ENCODE measurements at places on chromosomes 5 and 9.

DNA sequence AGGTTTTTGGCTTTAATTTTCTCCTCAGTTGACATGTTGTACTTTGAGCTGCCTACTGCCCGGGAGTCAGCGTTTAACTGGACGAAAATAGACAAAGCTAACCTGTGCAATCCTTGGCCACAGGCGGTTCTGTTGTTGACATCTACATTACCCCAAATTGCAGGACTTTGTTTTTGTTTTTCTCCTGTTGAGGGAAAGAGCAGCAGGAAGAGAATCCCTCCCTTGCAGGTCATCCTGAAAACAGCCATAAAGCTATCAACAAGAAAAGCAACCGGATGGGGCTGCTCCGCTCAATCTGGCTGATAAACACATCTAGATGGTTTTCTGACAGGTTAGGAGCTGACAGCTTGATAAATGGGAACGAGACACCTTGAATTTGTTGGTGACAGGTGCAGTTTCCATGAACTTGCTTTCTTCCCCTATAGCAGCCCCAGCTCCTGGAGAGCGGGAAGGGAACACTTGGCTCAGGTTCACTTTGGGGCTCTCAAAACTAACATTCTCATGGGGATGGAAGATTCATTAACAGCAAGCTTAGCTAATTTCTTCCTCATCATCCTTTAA is 331.5 kb downstream of the SLIT3 start:
- no peak for DNase-seq

- no peak for DNase-seq
These were observed 412.7 kb downstream of the CDH10 start for GRCh38 chr5:24232041-24232440.

DNA sequence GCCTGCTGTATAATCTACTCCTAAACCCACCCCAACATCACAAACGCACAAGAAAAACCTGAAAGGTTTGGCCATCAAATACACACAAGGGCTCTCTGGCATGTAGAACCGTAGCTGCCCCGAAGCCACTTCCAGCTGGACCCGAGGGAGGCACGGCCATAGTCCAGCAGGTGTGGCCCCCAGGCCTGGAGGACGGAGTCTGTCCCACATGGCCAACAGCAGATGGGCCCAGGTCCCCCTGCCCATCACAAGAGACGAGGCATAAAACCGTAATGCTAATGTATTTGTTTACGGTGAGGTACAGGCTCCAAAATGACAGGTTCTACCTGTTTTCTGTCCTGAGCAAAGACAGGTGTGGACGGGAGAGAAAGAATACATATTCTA is 234.2 kb downstream of the SYK start:
- DNase-seq = no peak

- no peak for DNase-seq
These were observed 79.0 kb downstream of the C5orf15 start for GRCh38 chr5:133889271-133889905.

- peak; percentile 40 for DNase-seq
These were observed 3.4 kb downstream of the CCNI2 start for GRCh38 chr5:132750471-132751230.

GRCh38 chr5:39100851-39101396 is 26.7 kb upstream of the RICTOR start:
- no peak for DNase-seq

GRCh38 chr9:84152204-84152603 is 171.6 kb downstream of the RMI1 start:
- no peak for DNase-seq

DNA sequence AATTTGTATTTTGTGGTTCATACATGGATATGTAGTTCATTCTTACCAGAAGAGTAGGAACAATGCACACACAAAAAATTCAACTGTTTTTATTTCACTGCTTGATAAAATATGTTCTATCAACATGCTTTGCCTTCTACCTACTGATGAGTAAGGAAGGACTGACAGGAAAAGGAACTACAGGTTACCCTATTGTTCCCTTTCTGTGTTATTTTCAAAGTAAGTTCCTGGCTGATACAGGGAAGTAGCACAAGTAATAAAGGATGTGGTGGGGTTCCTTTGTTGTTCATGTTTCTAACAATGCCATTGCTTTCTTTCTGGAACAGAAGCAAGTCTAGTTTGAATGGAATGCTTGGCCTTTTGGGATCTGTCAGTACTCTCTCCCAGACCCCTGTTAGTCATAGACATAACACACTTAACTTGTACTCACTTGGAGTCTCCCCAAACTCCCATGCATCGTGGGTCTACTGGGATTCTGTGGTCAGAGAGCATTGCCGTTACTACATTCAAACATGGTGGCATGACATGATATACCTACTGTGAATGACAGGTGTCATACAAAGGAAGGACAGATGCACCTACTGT is 20.2 kb upstream of the ALDOB start:
- DNase-seq = no peak

DNA sequence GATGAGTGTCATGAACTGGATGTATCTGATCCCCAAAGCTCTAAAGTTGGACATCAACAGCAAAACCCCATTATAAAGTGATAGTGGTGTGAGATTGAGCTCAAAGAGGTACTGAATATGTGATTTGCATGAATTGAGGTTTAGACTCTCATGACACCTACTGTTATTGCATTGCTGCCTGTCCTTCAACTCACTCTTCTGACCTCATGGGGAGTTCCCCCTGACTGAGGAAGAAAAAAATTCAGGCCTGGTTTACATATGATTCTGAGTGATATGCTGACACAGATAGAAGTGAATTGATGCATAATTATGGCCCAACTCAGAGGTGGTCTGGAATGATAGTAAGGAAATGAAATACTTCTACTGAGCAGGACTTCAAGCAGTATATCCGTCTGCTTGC is 76.2 kb upstream of the CHD1 start:
- DNase-seq = no peak

DNA sequence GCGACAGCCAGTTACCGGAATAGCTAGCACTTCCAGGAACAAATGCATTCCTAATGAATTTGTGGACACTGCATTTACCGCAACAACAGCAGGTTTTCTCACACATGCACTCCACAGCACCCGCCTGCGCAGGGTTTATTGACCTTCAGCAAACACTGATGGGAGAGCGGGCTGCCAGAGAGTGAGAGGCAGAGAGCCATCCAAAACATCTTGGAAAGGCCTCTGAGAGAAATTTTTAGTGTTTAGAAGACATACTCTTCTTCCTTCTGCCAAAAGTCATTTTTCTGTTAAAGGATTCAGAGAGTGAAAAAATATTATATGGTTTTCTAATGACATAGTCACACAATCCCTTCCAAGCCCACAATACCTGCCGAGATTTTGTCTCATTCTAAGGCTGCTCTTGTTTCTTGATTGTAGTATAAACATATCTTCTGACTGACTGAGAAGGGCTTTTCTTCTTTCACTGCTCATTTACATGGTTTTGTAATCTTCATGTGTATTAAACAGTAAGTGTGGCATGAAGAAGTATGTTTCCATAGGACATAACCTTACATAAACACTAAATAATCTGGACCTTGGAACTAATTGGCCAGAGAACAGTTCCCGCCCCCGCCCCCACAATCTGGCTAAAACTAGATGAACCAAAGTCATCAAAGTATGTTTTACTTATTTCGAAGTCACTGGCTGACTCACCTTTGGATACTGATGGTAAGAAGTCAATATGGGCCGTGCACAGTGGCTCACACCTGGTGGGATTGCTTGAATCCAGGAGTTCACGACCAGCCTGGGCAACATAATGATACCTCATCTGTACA is 432.5 kb upstream of the MEF2C start:
- DNase-seq = no peak

DNA sequence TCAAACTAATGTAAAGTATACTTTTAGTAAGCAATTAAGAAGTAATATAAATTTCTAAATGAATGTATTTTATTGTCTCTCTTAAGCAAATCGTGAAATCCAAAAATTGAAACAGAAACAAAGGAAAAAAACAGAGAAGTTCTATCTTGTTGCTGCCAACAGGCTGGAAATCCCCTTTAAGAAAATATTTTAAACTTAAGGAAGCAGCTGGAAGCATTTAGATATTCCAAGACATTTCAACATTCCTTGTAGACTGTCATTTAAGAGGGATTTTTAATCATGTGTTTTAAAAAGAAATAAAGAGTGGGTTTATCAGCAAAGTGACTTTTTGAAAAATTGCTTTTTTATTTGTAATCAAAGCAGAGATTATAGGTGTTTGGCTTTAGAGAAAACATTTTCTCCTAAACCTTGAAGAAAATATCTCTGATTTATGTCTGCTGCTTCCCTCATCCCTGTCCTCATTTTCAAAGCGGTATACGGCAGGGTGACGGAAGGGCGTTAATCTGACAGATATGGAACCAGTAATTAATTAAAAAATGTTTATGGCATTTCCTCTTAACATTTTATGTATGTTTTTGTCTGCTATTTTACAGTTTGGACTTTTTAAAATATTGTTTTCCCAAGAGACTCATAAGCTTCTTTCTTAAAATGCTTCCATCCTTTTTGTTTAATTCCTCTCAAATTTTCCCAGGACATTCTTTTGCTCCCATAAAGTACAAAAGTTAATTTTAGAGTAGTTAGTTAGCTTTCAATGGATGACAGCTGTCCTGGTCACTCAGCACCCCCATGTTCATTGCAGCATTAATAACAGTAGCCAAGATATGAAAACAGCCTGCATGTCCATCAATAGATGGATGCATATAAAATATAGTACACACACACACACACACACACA is 245.6 kb downstream of the LURAP1L start:
- DNase-seq = no peak

GRCh38 chr9:36193023-36193422 is 2.3 kb downstream of the CLTA start:
- no peak for DNase-seq

DNA sequence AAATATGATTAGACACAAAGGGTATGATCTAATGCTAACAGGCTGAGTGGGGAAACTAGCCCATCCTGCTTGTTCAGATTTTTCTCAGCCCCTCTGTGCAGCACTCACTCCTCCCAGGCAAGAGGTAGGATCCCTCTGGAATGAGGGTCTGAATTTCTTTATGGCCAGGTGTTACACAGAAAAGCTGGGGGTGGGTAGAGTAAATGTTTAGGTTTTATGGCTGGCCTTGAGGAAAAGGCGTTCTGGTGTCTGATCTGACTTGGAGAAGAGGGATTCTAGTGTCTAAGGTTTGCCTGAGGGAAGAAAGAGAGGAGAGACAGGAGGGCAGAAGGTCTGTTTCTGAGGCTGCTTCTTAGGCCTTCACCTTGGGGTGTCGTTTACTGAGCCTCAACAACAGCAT is 97.3 kb downstream of the MUSK start:
- DNase-seq = no peak

- DNase-seq = no peak
These were observed 57.7 kb downstream of the MAT2B start for GRCh38 chr5:163563112-163563511.

- DNase-seq = no peak
These were observed 294.7 kb downstream of the ZSWIM6 start for GRCh38 chr5:61626639-61627282.

- no peak for DNase-seq
These were observed 357.6 kb upstream of the RPS23 start for GRCh38 chr5:82635561-82636288.
